ENCODE measurements at places on chromosomes 2 and 18.

DNA sequence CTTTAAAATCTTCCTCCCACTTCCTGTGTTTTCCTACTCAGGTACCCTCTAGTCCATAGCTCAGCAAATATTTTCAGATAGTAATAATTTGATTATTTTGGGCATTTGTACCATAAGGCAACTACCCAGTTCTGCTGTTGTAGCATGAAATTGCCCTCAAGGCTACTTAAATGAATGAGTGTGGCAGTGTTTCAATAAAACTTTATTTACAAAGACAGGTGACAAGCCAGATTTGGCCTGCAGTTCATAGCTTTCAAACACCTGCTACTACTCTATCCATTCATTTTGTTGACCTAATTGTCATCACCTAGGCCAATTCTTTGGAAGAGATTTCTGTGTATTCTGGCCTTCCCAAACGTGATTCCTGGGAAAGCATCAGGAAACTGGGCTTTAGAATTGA lies 28.9 kb downstream of the NYAP2 start:
- DNase-seq: no peak

- DNase-seq: no peak
These were observed 199.6 kb upstream of the MMADHC start for GRCh38 chr2:149787206-149787605.

DNA sequence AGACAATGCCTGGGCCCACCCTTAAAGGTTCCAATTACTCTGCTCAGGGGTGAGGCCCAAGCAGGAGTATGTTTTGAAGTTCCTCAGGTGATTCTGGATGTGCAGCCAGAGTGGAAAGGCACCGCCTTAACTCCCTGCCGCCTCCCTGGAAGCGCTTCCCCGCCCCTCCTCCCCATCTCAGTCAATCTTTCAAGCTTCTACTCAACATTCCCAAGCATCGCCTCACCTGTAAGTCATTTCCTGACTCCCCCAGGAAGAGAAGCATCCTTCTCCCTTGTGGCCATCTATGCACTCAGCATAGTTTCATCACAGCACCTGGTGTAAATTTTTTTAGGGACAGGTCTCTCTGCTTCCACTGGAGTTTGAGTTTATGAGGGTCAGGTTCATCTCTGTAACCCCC lies 67.5 kb downstream of the MYL12B start:
- DNase-seq: no peak

DNA sequence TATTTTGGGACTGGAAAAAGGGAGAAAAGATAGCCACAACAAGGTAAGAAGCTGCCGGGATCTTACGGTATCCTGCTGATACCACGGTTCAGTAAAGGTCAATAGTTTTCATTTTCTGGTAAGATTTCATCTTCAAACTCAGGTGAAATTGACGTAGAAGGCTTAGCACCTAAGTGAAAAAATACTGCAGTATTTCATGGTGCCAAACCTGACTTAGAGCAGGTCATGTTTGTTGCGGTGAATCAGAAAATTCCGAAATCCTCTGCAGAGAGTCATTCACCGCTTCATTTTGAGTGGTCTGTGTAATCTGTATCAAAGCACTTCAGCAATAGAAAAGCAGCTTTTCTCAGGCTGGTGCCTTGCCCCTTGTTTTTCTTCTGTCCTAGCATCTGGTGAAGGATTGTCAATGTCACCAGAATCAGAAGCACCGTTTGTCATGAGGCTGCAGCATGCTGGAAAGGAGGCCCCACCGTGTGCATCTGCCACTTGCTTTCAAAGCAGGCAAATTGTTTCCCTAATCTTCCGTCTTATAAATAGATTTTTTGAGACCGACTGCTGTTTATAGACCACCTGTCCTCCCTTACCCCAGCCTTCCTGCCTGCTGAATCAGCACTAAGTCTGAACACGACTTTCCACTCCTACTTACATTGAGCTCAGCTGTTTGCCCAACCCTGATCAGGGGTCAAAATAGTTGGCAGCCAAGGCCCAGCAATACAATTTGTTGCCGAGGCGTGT lies 156.3 kb downstream of the EML6 start:
- no peak for DNase-seq

- no peak for DNase-seq
These were observed 2.1 kb downstream of the NABP1 start for GRCh38 chr2:191679818-191680600.

GRCh38 chr18:48776641-48777025 lies 174.1 kb downstream of the SMAD7 start:
- DNase-seq: no peak

GRCh38 chr2:119766944-119767343 lies 7.2 kb downstream of the PTPN4 start:
- DNase-seq: no peak

GRCh38 chr2:201794294-201794693 lies 12.0 kb upstream of the CDK15 start:
- no peak for DNase-seq

DNA sequence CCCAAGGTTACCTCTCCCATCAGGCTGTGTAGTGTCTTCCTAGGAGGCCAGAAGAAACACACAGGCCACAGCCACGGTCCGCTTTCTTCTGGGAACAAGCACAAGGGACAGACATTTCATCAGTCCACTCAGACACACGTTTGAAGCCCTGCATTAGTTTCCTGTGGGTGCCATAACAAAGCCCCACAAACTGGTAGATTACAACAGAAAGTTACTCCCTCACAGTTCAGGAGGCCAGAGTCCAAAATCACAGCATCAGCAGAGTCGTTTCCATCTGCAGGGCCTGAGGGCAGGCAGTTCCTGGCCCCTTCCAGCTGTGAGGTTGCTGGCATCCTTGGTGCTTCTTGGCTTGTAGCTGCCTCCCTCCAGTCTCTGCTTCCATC lies 8.8 kb upstream of the PRLH start:
- DNase-seq: no peak

- DNase-seq: no peak
These were observed 145.3 kb downstream of the SLC4A3 start for GRCh38 chr2:219772697-219773096.

DNA sequence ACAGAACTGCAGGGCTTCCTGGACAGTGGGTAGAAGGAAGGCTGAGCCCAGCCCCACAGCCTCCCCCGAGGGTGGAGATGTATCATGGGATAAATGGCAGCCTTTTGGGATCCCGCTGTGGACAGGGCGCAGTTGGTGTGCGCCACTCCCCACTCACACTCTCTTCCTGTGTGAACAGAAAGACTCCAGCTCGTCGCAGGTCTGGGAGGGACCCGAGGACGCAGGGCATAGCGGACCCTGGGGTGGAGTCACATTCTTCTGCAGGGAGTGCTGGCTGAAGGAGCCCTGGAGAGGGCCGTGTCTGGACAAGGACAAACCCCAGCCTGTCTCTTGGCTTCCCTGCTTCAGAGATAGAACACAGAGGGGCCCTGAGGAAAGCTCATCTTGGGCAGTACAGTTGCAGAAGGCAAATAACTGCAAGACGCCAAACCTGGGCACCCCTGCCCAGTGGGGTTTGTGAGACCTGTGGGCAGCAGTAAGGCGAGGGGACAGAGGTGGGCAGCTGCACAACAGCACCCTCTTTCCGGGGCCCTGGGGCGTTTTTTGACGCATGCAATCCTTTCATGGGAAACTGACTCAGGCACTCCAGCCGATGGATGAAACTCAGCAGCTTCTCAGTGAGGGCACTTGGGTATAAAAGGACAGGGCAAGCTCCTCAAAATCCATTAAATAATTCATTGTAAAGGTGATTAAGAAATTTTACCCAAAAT lies 101.9 kb downstream of the USP40 start:
- DNase-seq: no peak

All from smooth muscle cell of the brain vasculature (primary cell).